ENCODE measurements at places on chromosomes 12 and 14.

- DNase-seq = no peak
Observed at GRCh38 chr12:51023625-51024382, 2.4 kb downstream of the SLC11A2 start.

- no peak for DNase-seq
Observed at GRCh38 chr14:32608857-32609256, 279.8 kb downstream of the AKAP6 start.

GRCh38 chr14:102509746-102510615, at the start of gene ANKRD9:
ANKRD9 (minus strand) TSS chr14:102509776; CDS start chr14:102507889, 1,887 bp downstream.
- DNase-seq = peak; percentile 99

DNA sequence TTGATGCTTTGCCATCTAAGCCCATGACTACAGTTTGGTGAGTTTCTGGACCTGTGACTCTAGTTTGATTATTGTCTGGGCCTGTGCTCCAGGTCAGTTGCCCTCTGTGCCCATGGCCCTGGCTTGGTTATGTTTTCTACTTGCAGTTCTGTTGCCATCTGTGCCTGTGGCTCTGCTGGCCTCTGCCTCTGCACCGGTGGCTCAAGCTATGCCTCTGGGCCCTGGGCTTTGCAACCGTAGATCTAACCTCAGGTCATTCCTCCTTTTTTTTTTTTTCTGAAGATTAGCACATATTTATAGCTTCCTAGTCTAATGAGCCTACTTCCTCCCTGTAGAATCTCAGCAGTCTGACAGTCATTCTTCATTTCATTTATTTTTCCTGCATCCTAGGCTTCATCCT, 161.2 kb downstream of the CCDC91 start:
- DNase-seq = no peak

- DNase-seq = no peak
Observed at GRCh38 chr12:119678459-119678858, 10.5 kb downstream of the PRKAB1 start.

DNA sequence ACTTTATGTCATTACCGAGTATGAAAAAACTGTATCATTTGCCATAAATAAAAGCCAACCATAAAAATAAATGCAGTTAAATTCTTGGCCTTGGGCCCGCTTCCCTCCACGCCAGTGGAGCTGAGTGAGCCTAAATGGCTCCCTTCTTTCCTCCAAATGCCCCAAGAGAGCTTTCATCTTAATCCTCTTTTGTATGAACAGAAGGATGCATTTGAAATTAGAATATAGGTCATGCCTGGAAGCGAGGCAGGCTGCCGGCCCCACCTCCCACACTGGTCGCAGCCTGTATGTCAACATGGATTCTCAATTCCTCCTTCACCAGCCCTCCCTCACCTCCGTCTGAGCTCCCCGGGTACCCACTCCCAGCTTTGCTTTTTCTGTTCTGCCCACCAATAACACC, 245.7 kb downstream of the SLC15A4 start:
- DNase-seq = no peak

- no peak for DNase-seq
Observed at GRCh38 chr12:131311764-131312163, 358.1 kb downstream of the ADGRD1 start.

- no peak for DNase-seq
Observed at GRCh38 chr14:82725213-82725612, 1191.6 kb upstream of the SEL1L start.

- DNase-seq = no peak
Observed at GRCh38 chr12:101552277-101552676, 42.5 kb upstream of the MYBPC1 start.
